Left forelimb (tissue), 1 donor: ENCODE measurements at places on chromosomes 1 and 21.

DNA sequence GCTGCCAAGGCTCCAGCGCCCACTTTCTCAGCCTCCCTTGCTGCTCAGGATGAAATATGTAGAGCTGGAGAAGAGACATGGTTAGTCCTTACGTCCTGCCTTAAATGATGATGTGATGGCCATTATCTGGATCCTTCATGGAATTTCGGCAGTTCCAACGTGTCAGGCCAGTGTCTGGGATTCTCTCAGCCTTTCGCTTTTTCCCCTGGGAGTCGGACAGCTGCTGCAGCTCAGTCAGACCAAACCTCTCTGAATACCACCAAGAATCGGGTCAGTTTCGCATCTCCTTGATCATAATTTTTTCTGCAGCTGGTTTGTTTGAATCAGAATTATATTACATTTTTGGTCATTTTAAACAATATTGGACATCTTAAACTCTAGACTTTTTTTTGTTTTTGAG is 22.3 kb upstream of the KLHDC8A start:
- DNase-seq: no peak

- no peak for DNase-seq
Observed at GRCh38 chr1:193143285-193143684, 21.5 kb downstream of the CDC73 start.

GRCh38 chr21:42696501-42697040 is 43.1 kb downstream of the PDE9A start:
- DNase-seq: peak; percentile 53

GRCh38 chr1:231688989-231689388 is 62.4 kb downstream of the DISC1 start:
- DNase-seq: no peak

- no peak for DNase-seq
Observed at GRCh38 chr1:110214454-110215404, 4.6 kb downstream of the KCNC4 start.

DNA sequence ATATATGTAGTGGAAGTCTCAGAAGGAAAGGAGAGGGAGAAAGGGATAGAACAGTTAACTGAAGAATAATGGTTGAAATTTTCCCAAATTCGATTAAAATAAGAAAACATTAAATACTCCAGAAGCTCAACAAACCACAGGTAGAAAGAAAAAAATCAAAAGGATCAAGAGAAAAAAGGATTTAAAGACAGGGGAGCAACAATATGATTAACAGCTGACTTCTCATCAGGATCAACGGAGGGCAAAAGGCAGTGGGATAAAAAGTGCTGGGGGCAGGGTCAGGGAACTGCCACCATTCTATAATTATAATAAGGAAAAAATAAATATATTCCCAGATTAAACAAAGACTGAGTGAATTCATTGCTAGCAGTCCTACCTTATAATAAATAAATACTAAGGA is 55.3 kb downstream of the CDKN2C start:
- no peak for DNase-seq
